Activated CD4-positive, alpha-beta memory T cell treated with anti-CD3 and anti-CD28 coated beads, Interleukin-2, amount 10 ng/mL, durations not matched to agents 7 days and 5 days (primary cell): ENCODE measurements at places on chromosomes 6 and 20.
A peak's percentile ranks its signal among the peaks of the same experiment; 100 is the strongest.

- DNase-seq, result peak; percentile 24
These were observed 477 bp upstream of the ITPA start for GRCh38 chr20:3208786-3209256.

- DNase-seq, result no peak
These were observed 575.5 kb upstream of the ID4 start for GRCh38 chr6:19261642-19262041.

DNA sequence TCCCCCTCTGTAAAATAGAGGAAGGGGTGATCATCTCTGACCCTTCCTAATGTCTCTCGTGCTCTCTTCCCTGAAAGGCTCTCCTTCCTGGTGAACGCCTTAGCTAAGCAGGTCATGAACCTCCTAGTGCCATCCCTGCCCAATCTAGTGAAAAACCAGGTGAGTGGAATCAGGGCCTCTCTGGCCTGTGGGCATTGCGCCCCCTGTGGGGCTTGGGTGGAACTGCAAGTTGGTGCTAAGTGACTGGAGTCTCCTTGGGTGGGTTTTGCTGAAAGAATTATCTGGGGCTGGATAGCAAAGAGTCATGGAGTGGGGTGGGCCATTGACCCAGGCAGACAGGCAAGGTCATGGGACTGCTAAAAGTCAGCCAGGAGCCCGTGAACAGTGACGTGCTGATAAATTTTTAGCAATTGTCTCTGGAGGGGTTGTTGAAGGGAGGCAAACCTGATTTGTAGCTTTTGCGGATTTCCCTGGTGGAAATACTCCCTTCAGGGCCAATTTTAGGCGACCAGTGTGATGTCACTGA is 8.9 kb downstream of the BPIFB1 start:
- DNase-seq, result peak; percentile 68

- no peak for DNase-seq
These were observed 31.7 kb downstream of the REPS1 start for GRCh38 chr6:138956244-138956924.

- DNase-seq, result no peak
These were observed 64.2 kb downstream of the GCNT2 start for GRCh38 chr6:10585209-10585845.

DNA sequence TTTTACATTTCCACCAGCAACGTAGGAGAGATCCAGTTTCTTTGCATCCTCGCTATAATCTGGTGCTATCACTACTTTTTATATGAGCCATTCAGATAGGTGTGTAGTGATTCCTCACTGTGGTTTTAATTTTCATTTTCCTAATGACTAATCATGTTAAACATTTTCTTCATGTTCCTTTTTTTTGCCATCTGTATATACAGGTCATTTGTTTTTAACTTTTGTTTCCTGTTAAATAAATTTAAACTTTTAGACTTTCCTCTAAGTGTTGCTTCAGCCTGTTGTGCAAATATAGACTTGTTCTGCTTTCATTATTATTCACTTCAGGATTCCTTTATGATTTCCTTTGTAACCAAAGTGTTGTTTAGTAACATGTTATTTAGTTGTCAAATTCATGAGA is 697.4 kb downstream of the PTPRT start:
- no peak for DNase-seq

- no peak for DNase-seq
These were observed 116.8 kb downstream of the RNASET2 start for GRCh38 chr6:166839569-166839968.

DNA sequence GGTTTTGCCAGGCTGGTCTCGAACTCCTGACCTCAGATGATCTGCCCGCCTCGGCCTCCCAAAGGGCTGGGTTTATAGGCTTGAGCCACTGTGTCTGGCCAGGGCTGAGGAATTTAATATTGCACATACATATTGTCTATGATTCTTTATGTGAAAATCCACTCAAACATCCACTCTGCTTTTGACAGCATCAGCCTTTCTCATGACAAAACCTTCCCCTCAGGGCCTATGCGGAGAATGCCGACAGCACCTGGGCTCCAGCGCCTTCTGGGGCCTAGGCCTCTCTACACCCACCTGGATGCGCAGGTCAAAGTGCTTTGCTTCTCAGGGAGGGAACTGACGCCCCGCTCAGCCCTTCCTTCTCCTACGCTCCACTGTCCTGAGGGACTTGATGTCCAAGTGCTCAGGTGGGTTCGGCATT is 5.4 kb downstream of the RAMACL start:
- DNase-seq, result no peak

DNA sequence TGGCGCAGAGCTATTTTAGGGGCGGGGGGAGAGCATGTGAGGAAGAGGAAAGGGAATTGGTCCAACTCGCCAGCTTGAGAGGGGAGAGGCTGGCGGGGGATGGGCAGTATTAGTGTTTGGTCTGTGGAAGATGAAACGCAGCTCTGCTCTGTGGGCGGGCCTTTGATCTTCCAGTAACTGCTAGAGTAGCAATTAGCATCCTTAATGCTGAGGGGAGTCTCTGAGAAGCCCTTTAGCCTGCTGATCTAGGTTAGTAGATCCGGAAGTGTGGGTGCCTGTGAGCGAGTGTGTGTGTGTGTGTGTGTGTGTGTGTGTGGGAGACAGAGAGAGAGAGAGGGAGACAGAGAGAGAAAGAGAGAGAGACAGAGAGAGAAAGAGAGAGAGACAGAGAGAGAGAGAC is 117.2 kb upstream of the BACH2 start:
- DNase-seq, result peak; percentile 88

GRCh38 chr6:91387290-91388059 is 800.6 kb upstream of the MAP3K7 start:
- DNase-seq, result no peak

DNA sequence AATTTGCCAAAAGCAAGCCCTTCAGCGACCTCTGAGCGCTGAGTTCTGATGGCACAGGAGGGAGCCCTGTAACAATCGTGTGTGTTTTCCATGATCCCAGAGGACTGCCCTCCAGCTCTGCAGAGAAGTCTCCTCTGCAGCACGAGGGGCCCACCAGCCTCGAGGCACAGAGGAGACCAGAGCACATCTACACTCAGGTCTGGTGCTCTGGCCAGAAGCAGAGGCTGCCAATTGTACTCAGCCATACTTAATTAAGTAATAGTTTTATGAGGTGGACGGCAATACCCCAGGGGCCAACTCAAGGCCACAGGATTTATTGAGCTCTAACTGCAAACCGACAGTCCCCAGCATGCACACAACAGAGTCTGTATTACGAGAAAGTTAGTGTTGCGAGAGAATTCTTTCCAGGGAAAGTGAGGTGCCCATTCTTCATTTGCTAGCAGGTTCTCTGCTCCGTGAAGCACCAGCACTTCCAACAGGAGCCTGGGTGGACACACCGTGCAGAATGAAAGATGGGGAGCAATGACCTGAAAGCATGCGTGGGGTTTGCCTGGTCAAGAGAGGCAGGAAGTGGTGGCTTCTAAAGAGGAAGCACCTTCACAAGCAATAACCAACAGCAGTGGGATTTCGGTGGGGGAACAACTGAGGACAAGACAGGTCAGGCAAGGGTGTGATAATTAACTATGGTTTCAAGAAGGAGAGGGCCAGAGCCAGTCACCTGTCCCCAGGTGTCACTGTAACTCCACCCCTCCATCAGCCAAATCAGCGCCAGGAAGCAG is 92.8 kb upstream of the FOXC1 start:
- no peak for DNase-seq

DNA sequence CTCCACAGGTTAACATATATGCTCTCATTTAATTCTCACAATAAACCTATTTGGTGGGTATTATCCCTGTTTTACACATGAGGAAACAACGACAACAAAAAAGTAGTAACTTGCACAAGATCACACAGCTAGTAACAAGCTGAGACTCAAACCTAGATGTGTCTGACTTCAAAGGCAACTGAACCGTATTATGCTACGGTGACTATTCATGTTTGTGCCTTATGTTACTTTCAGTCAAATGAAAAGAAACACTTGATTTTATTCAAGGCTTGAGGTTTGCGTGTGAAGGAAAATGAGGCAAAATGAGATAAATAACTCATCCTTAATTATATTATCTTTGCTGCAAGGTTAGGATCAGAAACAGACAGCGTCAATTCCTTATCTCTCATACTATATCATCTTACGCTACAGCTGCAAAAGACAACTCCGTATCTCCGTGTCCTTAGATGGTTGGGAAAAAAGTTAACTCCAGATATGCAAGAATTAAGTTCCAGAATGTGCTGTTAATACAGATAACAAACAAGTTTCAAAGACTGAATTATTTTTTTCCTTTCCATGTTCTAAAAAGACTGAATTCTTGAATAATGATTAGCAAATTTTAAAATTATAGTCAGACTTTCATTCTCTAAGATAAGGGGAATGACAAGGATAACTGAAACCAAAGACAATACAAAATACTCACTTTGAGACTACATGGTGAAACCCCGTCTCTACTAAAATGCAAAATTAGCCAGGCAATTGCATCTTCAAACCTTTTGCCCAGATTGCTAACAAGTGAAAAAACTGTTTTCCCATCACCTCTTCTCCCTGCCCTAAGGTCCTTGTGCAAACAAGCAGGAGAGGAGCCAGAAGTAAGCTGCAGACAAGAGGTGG is 27.8 kb downstream of the STAU1 start:
- no peak for DNase-seq

DNA sequence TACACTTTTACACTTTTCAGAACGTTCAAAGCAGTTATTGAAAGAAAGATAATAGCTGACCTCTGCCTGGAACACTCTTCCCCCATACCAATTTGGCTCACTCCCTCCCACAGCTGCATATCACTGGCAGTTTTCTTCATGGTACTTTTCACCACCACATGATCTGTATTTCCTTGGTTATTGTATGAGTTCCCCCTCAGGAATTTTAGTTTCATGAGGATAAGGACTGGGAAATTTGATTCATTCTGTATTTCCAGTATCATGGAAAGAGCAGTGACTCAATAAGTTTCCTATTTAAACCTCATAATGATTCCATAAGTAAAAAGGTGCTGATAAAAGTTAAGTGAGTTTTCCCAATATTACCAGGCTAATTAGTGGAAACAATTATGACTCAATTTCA is 16.0 kb downstream of the HTR1B start:
- DNase-seq, result no peak

- no peak for DNase-seq
These were observed 37.9 kb upstream of the NEDD9 start for GRCh38 chr6:11270030-11271027.

- DNase-seq, result peak; percentile 38
These were observed 8.8 kb downstream of the STX16 start for GRCh38 chr20:58659841-58660240.
